Central memory CD8-positive, alpha-beta T cell (primary cell): ENCODE measurements at places on chromosomes 3 and 15.

- no peaks in the 10 kb centered on the region for H3K36me3 ChIP-seq
- no peak overlapping the region for H3K4me3 ChIP-seq
- peaks cover 38% of the 10 kb centered on the region for H3K4me1 ChIP-seq
- no peaks in the 10 kb centered on the region for H3K27me3 ChIP-seq
These were observed 42.6 kb downstream of the CCR4 start for GRCh38 chr3:32994045-32994444.

- H3K27me3 ChIP-seq: peaks cover 26% of the 10 kb centered on the region
- DNase-seq: no peak
- H3K4me1 ChIP-seq: no peaks in the 10 kb centered on the region
These were observed 40.5 kb upstream of the HES1 start for GRCh38 chr3:194095464-194095863.

- H3K27me3 ChIP-seq: peaks cover 26% of the 10 kb centered on the region
- peaks cover 3% of the 10 kb centered on the region for H3K36me3 ChIP-seq
- H3K4me3 ChIP-seq: no peak overlapping the region
- DNase-seq: no peak
- H3K27ac ChIP-seq: no peak overlapping the region
- H3K4me1 ChIP-seq: no peaks in the 10 kb centered on the region
These were observed 9.3 kb downstream of the STRA6 start for GRCh38 chr15:74193299-74193718.

- no peak for DNase-seq
- no peaks in the 10 kb centered on the region for H3K4me1 ChIP-seq
- H3K36me3 ChIP-seq: no peaks in the 10 kb centered on the region
These were observed 159.7 kb downstream of the GOLIM4 start for GRCh38 chr3:167936019-167936418.

DNA sequence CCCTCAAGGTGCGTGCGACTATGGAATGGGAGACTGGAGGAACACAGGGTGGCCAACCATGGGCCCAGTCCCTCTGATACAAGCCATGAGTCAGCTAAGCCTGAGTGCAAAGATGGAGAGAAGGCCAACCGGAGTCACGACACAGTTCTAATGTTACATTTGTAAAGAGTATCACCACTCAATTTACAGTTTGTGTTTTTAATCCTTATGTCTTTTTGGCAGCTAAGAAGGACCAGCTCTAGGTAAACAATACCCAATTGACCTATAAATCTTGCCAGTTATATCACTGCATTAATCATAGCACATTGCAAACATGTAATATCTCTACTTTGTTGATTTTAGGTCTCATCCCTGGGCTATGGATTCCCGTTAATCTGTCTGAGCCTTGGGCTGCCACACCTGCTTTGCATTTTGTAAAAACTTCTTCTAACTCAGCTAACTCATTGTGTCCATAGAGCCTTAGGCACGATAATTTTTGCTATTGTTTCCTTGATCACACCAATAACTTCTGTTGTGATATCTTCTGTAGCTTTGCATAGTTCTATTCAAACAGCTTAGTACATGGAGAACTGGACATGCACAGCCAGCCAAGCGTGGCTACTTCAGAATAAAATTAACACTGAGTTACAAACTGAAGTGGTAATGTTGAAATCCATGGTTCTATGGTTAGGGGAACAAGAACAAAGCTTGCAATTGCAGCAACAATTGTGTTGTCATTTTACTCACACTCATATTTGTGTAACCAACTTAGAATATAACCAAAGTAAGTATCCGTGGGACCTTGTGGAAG lies 50.3 kb downstream of the LSM3 start:
- H3K36me3 ChIP-seq: no peaks in the 10 kb centered on the region
- no peak overlapping the region for H3K4me3 ChIP-seq
- no peak overlapping the region for H3K27ac ChIP-seq
- no peaks in the 10 kb centered on the region for H3K4me1 ChIP-seq
- peaks cover 78% of the 10 kb centered on the region for H3K27me3 ChIP-seq
